Lower lobe of right lung (tissue), 2 donors: ENCODE measurements at places on chromosomes 4 and X. TPM values are rescaled to one million over a fixed set of nuclear protein-coding genes. Genes with fewer than 3 reads are reported as not detected.

Gene NDST3
- 0.06 TPM for total RNA-seq

Gene AFM
- not detected for total RNA-seq

Gene PABPC5
- 1.6 TPM for total RNA-seq

Gene GPR119
- not detected for total RNA-seq

Gene FAT1
- total RNA-seq: 106 TPM

Gene NAA11
- not detected for total RNA-seq

Gene ARHGEF6
- 33.7 TPM for total RNA-seq

Gene COL4A6
- 1.8 TPM for total RNA-seq

Gene NSUN7
- 9.2 TPM for total RNA-seq
